Activated CD4-positive, alpha-beta T cell treated with anti-CD3 and anti-CD28 coated beads for 24 hours (primary cell): ENCODE measurements at places on chromosomes 3 and 15.

- DNase-seq, result no peak
These were observed 342.5 kb downstream of the SHQ1 start for GRCh38 chr3:72505539-72506405.

DNA sequence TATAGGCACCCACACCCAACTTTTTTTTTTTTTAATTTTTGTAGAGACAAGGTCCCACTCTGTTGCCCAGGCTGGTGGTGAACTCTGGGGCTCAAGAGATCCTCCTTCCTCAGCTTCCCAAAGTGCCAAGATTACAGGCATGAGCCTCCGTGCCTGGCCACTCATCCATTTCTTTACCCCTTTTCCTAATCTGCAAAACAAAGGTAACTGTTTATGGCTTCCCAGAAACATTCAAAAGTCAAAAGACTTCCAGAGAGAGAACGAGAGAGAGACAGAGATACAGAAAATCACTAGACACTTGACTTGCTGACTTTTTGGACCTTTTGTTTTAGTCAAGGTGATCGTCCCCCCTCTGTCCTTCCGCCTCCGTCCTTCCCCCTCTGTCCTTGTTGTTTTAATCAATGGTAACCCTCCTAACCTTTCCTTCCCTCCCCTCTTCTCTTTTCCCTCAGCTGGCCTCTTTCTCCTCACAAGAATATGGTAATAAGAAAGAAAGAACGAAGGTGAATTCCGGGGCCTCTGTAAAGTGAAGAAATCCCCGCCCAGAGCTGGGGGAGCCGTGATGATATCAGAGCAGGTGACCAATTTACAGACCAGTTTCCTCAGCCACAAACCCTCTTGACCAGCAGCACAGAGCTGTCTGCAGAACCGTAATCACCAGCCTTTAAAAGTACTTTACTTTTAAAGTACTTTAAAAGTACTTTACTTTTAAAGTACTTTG, 21.9 kb downstream of the KLHL6 start:
- DNase-seq, result no peak

DNA sequence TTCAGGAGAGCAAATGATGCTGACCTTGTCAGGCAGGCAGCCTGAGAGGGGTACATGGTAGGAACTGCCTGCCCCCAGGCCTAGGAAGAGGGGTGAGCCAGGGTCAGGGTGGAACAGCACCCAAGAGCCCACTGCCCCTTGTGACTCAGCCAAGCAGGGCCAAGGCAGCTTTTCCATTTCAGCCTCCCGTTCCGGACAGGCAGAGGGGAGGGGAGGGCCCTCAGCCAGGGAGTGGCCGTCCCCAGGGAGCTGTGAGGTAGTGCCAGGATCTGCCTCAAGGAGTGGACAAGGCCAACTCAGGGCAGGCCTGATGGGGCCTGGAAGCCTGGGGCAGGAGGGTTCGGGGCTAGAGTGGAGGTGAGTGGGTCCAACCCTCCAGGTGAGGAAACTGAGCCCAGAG, 5.1 kb upstream of the ANKRD63 start:
- no peak for DNase-seq

DNA sequence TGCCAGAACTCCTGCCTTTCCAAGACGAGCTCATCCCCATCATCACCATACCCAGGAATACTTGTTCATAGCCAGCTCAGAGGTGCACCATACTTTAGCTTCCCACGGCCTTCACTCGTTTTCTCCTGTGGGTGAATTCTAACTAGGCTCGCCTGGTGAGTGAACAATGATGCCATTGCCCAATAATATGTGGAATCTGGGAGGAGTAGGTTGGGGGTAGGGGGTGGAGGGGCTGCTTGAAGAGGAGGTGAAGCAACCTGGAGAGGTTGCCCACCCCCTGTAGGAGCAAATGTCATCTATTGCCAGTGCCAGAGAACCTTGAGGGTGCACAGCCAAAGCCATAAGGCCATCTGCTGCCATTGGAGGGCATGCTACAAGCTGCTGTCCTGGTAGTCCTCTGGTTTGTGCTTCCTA, 592 bp upstream of the ZNF445 start:
- no peak for DNase-seq

GRCh38 chr3:146975476-146975875, 370.3 kb upstream of the PLSCR5 start:
- no peak for DNase-seq
